ENCODE measurements at places on chromosomes 16 and 17.

DNA sequence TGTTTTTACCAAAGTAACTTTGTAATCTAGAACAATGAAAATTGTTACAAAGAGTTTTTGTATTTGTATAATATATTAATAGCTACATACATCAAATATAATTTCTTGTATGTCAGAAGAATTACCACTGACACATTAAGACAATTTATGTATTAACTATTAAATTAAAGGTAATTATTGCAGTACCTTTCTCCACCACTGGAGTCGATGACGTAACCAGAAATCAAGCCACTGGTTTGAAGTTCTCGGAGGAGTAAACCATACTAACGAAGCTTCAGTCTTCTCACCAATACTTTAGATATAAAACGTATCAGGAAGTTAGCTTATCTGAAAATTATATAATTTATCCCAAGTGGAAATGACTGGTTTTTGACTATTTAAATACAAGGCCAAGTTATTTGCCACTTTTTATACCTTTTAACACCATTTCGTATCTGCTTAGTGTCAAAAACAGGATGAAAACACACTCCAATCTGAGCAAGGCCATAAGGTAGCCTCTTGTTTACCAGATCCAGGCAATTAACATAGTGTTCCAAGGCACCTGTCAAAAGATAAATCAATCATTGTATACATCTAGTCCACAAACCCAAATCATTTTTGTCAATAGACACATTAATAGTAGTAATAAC is 4.3 kb downstream of the POLG2 start:
- no peak for DNase-seq

DNA sequence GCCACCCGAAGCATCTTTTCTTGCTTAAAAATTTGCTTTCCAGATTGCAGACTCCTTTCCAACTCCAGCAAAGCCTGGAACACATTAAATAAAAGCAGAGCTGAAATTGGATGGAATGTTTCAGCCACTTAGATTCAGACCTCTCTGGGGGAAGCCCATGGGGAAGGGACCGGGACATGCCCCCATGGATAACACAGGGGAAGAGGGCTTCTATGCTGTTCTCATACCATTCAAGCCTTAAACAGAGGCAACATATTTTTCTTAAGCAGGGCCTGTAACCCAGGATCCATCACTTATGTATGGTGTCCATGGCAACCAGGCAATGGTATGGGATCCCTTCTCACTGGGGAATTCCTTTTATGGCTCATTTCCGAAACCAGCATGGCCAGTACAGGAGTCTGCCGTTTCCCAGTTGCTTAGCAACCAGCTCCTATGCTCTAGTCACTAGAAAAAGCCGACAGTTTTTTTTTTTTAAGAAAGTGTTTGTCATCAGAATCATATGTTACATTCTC is 62.0 kb upstream of the MARCHF10 start:
- DNase-seq, result no peak

GRCh38 chr16:3017794-3018506 is at the start of gene CLDN6:
TSS of gene CLDN6 (minus strand) at chr16:3018183. CDS start at chr16:3016021, 2,162 bp downstream.
- no peak for DNase-seq

DNA sequence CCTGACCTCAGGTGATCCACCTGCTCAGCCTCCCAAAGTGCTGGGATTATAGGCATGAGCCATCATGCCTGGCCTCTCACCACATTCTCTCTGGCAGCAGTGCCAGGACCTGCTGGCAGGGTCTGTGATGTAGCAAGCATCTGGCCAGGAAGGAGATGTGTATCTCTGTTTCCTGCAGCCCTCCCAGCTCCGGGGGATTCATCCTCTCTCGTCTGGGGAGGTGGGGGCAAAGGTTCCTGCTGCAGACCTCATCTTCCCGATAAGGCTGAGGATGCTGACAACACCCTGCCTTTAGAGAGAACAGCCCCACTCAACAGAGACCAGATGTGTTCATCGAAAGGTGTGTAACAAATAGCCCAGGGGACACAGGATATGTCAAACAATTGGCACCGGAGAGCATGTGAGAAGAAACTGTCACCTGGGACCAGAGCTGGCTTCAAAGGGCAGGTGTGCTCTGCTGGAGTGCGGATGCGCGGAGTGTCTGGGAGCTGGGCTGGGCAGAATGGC is 54.8 kb upstream of the SEC14L1 start:
- DNase-seq, result no peak

DNA sequence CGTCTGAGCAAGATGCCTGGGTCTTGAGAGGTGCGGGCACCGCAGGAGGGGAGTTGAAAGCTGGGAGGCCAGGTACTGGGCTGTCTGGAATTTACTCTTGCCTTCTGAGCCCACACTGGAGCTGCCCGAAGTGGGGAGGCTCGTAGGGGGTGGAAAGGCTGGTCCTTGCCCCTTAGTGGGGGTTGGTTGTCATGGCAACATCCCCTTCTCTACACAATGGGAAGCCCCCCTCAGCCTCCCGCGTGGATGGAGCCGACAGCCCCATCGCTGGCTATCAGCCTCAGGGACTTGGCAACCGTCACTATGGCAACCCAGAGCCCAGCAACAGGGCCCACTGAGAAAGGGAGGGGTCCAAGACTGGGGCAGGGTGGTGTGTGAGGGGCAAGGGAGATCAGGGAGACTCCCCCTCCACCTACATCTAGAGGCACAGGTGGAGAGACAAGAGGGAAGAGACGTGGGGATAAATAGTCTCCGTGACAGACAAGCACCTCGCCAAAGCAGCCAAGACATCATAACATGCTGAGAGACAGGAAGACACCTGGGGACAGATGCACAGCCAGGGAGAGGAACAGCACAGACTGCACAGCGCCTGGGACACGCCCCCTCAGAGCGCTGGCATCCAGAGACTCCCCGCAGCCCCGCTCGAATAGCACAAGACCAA is 5.3 kb upstream of the DNAH2 start:
- no peak for DNase-seq

DNA sequence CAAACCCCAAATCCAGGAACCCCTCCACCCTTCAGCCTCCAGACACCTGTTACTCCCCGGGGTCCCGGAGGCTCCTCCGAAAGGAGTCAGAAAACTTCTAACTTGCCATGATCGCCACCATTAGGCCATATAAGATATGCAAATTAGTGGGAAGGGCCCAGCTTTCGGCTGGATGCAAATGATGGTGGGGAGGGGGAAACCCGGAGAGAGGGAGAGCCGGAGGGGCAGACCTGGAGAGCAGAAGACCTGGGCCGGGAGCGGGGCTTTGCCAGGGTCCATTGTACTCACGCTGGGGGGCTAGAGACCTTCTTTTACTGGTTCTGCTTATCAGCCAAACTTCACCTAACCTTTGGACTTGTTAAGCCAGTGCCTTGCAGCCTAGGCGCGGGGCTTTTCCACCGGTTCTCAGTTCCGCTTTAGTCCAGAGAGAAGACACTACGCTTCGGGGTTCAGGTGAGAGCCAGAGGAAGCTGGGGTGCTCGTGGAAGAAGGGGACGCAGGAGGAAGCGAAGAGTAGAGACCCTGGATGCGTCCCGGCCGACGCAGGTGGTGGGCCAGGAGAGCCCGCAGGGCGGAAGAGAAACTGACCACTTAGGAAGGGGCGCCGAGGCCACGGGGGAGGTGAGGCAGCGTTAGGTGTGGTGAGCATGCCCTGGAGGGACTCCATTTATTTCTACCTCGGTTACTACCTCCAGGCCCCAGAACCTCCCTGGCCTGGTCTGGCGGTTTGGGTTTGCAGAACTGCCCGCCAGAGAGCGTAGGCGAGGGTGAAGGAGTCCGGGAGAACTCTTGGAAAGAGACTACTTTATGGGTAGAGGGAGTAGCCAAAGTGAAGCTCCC is at the start of gene HNF1B:
Gene HNF1B, minus strand, starts transcription at position 99 of the 840 bp plus-strand sequence. CDS start 175 bp downstream, outside the sequence.
- DNase-seq, result no peak

GRCh38 chr17:11795906-11796305 is 197.6 kb downstream of the DNAH9 start:
- DNase-seq, result no peak

GRCh38 chr16:22694887-22695382 is 119.0 kb upstream of the HS3ST2 start:
- DNase-seq, result no peak

DNA sequence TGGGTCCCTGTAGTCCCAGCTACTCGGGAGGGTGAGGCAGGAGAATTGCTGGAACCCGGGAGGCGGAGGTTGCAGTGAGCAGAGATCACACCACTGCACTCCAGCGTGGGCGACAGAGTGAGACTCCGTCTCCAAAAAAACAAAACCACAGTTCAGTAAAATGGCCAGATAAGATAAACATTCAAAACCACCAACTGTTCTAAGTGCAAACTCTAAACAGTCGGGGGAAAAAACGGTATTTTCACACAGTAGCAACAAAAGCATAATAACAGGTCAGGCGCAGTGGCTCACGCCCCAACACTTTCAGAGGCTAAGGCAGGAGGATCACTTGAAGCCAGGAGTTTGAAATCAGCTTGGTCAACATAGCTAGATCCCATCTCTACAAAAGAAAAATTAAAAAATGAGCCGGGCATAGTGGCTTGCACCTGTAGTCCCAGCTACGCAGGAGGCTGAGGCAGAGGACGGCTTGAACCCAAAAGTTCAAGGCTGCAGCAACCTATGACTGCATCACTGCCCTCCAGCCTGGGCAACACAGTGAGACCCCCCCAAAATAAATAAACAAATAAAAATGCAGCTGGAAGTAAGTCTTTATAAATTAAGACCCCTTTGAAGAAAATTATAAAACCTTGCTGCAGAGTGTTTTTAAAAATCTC is 10.8 kb upstream of the HASPIN start:
- no peak for DNase-seq

DNA sequence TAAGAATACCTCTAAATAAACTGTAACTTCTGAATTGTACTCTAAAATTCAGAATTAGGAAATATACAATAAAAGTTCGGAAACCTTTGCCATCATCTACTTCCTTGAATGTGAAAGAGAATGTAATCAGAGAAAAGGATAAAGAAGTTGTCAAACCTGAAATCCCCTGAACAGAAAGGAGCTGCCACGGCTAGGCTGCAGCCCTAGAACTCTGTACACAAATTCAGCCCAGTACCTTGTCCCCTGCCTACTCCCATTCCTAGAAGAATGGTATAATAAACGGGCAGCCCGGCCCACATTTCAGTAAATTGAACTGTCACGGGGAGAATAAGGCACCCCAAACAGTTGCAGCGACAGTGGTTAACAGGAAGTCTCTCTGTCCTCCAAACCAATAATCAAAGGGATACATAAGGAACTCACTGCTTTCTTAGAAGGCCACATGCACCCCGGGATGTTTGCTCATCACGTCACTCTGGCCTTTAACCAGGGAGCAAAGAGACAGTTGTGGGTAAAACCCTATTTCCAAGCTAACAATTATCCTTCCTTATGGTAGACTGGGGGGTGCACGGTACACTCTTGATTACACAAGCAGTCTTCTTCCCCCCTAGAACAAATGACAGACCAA is 24.3 kb upstream of the RFFL start:
- peak; percentile 70 for DNase-seq

- peak; percentile 60 for DNase-seq
Measured at GRCh38 chr16:47888142-47888541, 267.7 kb downstream of the ABCC12 start.

DNA sequence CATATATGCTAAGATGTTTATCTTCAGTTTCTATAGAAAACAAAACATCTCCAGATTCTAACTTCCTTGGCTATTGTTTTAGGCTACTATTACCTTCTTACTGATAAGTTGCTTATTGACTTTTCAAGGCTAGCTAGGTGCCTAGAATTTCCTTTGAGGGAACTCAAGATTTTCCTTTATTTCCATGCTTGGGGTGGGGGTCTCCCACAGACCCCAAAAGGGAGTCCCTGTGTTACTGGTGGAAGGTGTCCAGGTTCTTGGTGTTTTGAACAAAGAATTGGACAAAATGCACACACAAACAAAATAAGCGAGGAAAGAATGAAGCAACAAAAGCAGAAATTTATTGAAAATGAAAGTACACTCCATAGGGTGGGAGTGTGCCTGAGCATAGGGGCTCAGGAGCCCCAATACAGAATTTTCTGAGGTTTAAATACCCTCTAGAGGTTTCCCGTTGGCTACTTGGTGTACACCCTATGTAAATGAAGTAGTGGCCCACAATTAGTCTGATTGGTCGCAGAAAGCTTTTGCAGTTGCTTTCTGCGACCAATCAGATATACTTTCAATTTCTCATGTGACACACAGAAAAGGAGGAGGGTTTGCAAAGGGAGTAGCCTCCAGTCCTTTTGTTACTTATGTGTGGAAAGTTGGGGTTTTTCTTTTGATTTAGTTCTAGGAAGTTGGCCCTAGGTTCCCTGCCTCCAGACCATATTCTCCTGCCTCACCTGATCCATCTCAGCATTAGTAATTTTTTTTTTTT is 67.5 kb downstream of the MARF1 start:
- peak; percentile 87 for DNase-seq

DNA sequence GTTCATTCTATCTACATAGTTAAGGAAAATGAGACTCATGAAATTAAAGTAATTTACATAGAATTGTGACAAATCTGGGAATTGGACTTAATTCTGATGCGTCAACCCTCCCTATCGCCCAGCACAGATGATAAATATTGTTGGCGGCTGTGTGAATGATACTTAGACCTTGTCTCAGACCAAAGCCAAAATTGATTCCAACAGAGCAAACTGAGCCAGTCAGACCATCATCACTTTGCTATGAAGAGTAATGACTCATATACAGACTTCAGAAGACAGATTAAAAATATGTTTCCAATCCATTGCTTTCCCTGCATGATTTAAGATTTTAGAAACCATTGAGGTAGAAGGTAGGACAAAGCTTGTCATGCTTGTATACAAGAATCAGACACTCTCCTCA is 1156.7 kb upstream of the CDH8 start:
- no peak for DNase-seq

- DNase-seq, result no peak
Measured at GRCh38 chr17:64331931-64332493, 58.6 kb downstream of the PECAM1 start.

DNA sequence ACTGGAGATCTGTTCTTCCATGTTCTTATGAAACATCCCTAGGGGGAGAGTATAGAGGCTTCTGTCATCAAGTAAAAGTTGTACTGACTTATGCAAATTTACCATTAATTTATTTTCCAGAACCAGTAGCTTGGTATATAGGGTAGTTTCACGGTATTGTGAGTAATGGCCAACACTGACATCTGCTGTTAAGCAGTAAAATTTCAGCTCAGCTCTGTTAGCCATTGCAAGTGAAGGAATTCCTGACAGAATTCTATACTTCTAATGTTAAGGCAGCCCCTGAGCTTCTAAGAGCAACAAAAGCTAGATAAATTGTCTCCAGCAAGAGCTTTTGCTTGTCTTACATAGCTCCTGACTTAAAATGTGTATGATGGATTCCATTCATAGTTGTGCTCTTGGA is 613.5 kb upstream of the C16orf82 start:
- DNase-seq, result no peak

GRCh38 chr17:66777689-66778225 is 57.2 kb upstream of the CACNG5 start:
- peak; percentile 37 for DNase-seq

DNA sequence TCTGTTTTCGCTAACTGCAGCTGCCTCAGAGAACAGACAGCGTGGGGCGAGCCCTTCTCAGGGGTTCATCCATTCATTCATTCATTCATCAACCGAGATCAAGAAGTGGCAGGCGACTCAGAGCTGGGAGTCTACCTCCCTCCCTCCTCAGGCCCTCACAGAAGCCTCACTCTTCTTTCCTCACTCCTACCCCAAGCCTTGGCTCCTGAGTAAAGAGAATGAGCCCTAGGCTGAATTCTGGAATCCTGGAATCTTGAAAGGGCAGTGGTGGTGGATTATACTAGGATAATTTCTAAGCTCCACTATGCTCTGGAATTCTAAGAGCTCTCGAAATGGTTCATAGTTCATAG is 2.3 kb upstream of the DLX3 start:
- DNase-seq, result no peak

GRCh38 chr16:86800894-86801293 is 222.5 kb downstream of the FOXL1 start:
- DNase-seq, result no peak
